ENCODE measurements at places on chromosomes 5 and 9.

- DNase-seq, result no peak
Observed at GRCh38 chr9:71858102-71858798, 52.7 kb downstream of the ABHD17B start.

DNA sequence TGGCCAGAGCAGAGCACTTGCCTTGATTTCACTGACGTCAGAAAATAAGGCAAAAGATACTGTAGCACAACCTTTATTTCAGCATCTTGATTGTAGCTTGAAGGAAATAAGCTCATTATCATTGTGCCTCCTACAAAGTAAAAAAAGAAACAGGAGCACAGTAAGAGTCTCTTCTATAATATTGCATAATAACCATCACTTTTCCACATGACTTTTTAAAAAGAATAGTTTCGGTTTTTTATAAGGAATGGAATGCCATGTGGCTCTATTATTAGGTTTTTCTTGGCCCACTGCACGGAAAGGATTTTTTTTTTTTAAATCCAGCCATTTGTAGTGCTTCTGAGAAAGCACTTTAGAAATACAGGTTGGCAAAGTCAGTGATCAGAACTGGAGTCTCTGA, 655.3 kb downstream of the LRRC70 start:
- DNase-seq, result no peak

GRCh38 chr5:82931110-82931509, 146.1 kb downstream of the TMEM167A start:
- DNase-seq, result no peak

- no peak for DNase-seq
Observed at GRCh38 chr9:36149197-36149596, 12.7 kb downstream of the GLIPR2 start.

GRCh38 chr5:522899-523440, 1.3 kb downstream of the SLC9A3 start:
- DNase-seq, result no peak
